ENCODE measurements at places on chromosomes 5 and 9. TPM values are rescaled to one million over a fixed set of nuclear protein-coding genes. Genes with fewer than 3 reads are reported as not detected.

The MLANA gene
- not detected for total RNA-seq

The CDKN2A gene
- 148 TPM for total RNA-seq

The FYB1 gene
- total RNA-seq, result not detected

The EPB41L4B gene
- 0.29 TPM for total RNA-seq

The CERT1 gene
- total RNA-seq, result 29.9 TPM

The TMC1 gene
- not detected for total RNA-seq

The CIZ1 gene
- total RNA-seq, result 121 TPM

The ITK gene
- total RNA-seq, result not detected

The FAT2 gene
- not detected for total RNA-seq

The SNCB gene
- total RNA-seq, result 3.5 TPM

The BRIX1 gene
- 65.3 TPM for total RNA-seq

The DCTN4 gene
- total RNA-seq, result 28.3 TPM

The WDR31 gene
- total RNA-seq, result 1.4 TPM

The HMMR gene
- 112 TPM for total RNA-seq

The VAV2 gene
- total RNA-seq, result 23.2 TPM

The CDH9 gene
- not detected for total RNA-seq

The F2RL1 gene
- not detected for total RNA-seq

The PCSK1 gene
- not detected for total RNA-seq

The PHF24 gene
- not detected for total RNA-seq

The PPWD1 gene
- total RNA-seq, result 54.3 TPM

The REEP2 gene
- total RNA-seq, result 6.5 TPM

The IL5 gene
- not detected for total RNA-seq

The SPRY4 gene
- total RNA-seq, result not detected

The CAPSL gene
- total RNA-seq, result not detected

The ENC1 gene
- 11.6 TPM for total RNA-seq

The SPINK4 gene
- not detected for total RNA-seq

The MARCHF11 gene
- not detected for total RNA-seq

The PLPP7 gene
- total RNA-seq, result 0.28 TPM

The SPINK1 gene
- not detected for total RNA-seq

The PCDHGB2 gene
- total RNA-seq, result 10.9 TPM

The LCN15 gene
- not detected for total RNA-seq

The PDGFRB gene
- total RNA-seq, result not detected

The ALDH1A1 gene
- not detected for total RNA-seq

The SURF6 gene
- total RNA-seq, result 21.0 TPM

The GADD45G gene
- not detected for total RNA-seq

The CCNJL gene
- not detected for total RNA-seq

The FRMD3 gene
- total RNA-seq, result 0.65 TPM

The NSA2 gene
- 125 TPM for total RNA-seq

The CARTPT gene
- total RNA-seq, result not detected

The PCDHB8 gene
- total RNA-seq, result not detected

The GPR151 gene
- not detected for total RNA-seq

The NELFB gene
- 74.8 TPM for total RNA-seq

The TGFBI gene
- not detected for total RNA-seq

The BARHL1 gene
- not detected for total RNA-seq

The UNC13B gene
- total RNA-seq, result 5.8 TPM

The RAB24 gene
- total RNA-seq, result 36.1 TPM

The IRX2 gene
- not detected for total RNA-seq

The GRXCR2 gene
- total RNA-seq, result not detected

The FCN2 gene
- not detected for total RNA-seq

The PCDHGB1 gene
- total RNA-seq, result 3.0 TPM
